ENCODE measurements at places on chromosomes 12 and 14.
A peak's percentile ranks its signal among the peaks of the same experiment; 100 is the strongest.

- DNase-seq = no peak
Observed at GRCh38 chr14:68943107-68943506, 36.0 kb downstream of the ACTN1 start.

DNA sequence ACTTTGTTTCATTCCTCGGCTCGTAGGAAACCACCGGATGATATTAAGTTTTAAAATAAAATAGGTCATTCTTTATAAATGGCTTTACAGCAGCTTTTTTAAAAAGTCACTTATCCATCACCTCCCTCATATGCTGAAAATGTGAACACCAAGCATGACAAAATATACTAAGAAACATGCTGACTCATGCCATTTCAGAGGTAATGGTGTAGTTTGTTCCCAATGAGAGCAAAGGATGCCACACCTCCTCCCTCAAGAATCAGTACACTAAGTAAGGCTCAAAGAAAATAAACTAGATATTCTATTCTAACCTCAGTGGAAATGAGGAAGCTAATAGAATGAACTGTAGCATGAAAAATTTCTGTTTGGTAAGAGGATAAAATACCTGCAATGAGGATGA, 5.5 kb upstream of the DIO2 start:
- no peak for DNase-seq

DNA sequence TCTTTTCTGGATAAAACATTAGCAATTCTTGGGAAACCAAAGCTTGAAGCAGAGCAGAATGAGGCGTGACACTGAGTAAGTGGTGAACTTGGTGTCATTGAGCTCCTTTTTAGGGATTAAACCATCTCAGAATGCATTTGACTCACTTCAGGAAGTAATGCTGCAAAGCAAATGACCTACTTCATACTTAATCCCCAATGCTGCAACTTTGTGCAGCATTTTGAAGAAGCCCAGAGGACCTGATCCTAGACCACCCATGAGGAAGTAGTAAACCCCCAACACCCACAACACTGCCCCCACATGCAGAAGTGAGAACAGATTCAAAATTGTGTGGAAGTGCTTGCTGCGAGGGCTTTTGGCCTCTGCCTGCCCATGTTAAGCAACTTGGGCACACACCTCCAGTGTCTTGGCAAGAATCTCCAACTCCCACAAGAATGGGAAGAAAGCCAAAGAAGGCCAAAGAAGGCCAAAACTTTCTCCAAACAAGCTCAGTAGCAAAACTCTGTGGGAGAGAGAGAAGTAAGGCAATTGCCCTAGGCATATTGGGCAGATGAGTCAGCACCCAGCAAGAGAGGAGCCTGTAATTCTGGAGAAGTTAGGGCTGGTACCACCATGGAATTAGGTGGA, 69.2 kb upstream of the ETV6 start:
- DNase-seq = no peak

GRCh38 chr12:49961111-49961922, at the start of gene AQP5:
Gene AQP5 (plus strand): TSS chr12:49961872. CDS start chr12:49962018, 146 bp downstream.
- no peak for DNase-seq

GRCh38 chr14:94571395-94571794, 9.8 kb upstream of the SERPINA5 start:
- DNase-seq = no peak

GRCh38 chr14:30966415-30967363, 58.8 kb upstream of the AP4S1 start:
- DNase-seq = no peak

- no peak for DNase-seq
Observed at GRCh38 chr14:84273181-84273580, 1256.8 kb upstream of the FLRT2 start.

- no peak for DNase-seq
Observed at GRCh38 chr14:67133595-67134441, 55.4 kb upstream of the GARIN2 start.

GRCh38 chr12:106759526-106760183, 14.8 kb upstream of the RIC8B start:
- DNase-seq = no peak

- DNase-seq = no peak
Observed at GRCh38 chr14:30796707-30797106, 77.7 kb upstream of the COCH start.

GRCh38 chr12:28770322-28770721, 378.8 kb upstream of the FAR2 start:
- DNase-seq = no peak

GRCh38 chr14:49971156-49972130, 78.6 kb downstream of the ARF6 start:
- DNase-seq = peak; percentile 70

GRCh38 chr12:32365473-32366064, 33.8 kb upstream of the FGD4 start:
- DNase-seq = peak; percentile 49
